Activated T-helper 2 cell treated with anti-CD3 and anti-CD28 coated beads, Interferon-gamma antibody, Interleukin-2, Interleukin-4, amounts not matched to agents 10 μg/mL and 5 μg/mL and 100 μg/mL, durations not matched to agents 14 hours and 24 hours and 36 hours (primary cell): ENCODE measurements at places on chromosomes 16 and 17. TPM values are rescaled to one million over a fixed set of nuclear protein-coding genes. Genes with fewer than 3 reads are reported as not detected.

GRCh38 chr16:53224951-53225533, 170.3 kb downstream of the CHD9 start:
- no peak for DNase-seq

DNA sequence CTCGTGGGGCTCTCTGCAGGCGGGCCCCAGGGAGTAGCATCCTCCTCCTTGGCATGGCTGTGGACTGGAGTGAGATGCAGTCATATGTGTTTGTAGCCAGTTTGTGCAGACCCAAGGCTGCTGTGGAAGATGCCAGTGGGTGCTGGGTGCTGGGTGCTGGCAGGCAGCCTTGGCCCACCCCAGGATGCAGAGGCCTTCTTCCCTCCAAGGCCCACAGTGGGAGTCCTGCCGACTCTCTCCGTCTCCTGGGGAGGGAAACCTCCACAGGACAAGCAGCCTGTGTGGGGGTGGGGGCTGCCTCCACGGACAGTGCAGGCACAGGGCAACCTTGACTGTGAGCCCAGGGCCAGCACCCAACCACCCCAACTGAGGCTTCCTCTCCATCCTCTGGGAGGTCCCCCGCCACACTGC, 13.8 kb upstream of the TMEM92 start:
- no peak for DNase-seq

DNA sequence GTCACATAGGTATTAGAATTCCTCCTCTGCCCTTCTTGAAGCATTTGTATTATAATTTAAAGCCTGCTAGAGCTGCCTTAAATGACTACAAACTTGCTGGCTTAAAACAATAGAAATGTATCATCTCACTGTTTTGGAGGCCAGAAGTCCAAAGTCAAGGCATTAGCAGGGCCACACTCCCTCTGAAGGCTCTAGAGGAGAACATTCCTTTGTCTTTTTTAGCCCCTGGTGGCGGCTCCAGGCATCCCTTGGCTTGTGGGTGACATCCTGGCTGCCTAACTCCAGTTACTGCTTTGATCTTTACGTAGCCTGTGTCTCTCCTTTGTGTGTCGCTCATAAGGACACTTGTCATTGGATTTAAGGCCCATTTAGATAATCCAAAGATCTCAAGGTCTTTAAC, 186.6 kb upstream of the SALL1 start:
- DNase-seq, result no peak

The COG4 gene
- total RNA-seq, result 37.9 and 44.5 TPM in 2 replicates

GRCh38 chr17:11238705-11239104, 2.3 kb upstream of the SHISA6 start:
- DNase-seq, result no peak

The OR4D2 gene
- total RNA-seq, result not detected in 2 replicates

GRCh38 chr16:2447920-2448583, 11.9 kb upstream of the TEDC2 start:
- DNase-seq, result no peak

DNA sequence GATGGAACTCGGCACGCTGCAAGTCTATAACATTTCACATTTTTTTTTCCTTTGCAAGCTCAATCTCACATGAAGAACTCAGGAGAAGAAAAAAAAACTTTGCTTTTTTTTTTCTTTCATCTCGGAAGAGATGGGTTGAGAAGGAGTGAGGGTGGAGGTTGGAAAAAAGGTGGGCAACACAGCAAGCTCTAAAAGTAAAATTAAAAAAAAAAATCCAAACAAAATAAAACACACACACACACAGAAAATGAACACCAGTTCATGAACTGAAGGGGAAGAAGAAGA, 2.5 kb downstream of the MAF start:
- no peak for DNase-seq

DNA sequence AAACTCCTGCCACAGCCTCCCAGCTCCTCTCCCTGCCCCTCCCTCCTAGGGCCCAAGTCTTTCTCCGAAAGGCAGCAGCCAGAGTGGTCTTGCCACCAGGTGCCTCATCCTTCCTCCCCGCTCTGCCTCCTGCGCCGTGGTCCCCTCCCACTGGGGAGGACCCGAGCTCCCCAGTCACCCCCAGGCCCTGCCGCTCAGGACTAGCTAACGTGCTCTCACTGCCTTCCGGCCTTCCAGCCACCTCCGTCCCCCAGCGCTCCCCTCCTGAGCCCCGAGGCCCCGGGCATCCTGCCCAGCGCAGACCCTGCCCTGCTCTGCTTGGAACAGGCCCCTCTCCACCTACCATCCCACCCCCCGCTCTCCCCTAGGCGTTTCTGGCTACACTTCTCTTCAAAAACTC, 19.4 kb upstream of the COL1A1 start:
- no peak for DNase-seq

The RGS9 gene
- total RNA-seq, result 16.1 and 16.3 TPM in 2 replicates

DNA sequence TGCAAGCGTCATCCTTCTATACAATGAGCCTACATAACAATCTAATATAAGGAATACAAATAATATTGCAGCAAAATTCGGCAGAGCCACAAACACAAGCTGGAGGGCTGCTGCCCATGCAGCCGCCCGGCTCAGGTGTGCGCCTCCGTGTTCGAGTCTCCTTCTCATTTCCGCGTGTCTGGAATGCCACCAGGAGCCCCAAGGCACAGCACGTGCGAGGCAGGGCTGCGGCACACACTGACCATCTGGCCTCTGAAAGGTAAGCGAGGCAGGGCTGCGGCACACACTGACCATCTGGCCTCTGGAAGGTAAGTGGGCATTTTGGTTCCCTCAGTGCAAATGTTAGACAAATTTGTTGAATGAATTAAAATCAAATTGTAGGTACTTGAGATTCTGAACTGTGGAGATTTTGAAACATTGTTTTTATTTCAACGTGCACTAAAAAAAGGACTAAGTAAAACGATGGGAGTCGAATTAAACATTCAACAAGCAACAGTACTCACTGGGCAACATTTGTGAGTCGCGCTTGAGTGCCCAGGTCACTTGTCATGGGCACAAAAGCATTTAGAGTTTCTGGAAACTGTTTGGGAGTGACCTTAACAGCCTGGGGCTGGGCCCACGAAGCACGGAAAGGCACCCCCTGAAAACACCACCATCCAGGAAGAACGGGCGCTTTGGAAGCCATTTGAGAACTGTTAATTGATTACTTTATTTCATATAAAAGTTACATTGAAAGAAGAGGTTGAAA, 37.4 kb downstream of the ZDHHC7 start:
- no peak for DNase-seq

- DNase-seq, result peak; percentile 9
Measured at GRCh38 chr16:70163596-70163995, 10.0 kb upstream of the CLEC18C start.

DNA sequence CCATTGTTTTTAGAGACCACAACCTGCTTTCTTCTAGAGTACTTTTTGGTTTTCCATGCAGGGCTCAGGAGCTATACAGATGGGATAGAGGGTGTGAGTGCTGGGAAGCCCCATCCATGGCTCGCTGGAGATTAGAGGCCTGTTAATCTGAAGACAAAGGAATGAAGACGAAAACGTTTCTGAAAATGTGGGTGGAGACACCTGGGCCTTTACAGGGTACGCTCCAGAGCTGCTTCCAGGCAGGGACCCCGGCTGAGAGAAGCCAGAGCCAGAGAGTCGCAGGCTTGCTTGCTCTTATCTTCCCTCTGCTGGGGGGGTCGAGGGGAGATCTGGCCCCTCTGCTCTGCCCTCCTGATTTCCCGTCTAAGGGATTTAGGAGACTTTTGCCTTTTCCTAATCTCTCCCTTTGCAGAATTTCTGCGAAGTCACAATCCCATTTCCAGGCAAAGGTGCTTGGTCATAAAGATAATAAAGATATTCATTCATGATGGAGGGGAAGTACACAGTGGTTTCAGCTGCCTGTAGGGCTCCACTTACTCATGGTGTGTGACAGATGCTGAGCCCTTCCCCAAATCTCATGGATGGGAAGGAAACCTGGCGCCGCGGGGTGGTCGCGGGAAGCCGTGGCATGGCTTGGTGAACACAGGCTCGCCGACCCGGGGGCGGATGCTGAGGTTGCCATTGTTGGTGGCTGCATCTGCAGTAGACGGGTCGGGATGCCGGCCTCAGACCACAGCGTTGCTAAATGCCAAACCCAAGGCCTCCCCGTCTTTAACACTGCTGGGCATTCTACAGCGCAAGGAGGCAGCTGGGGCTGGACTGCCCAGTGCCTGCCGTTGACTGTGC, 4.8 kb upstream of the SOCS3 start:
- no peak for DNase-seq

The RAI1 gene
- total RNA-seq, result 33.5 and 36.5 TPM in 2 replicates

The SRSF1 gene
- total RNA-seq, result 448 and 450 TPM in 2 replicates

DNA sequence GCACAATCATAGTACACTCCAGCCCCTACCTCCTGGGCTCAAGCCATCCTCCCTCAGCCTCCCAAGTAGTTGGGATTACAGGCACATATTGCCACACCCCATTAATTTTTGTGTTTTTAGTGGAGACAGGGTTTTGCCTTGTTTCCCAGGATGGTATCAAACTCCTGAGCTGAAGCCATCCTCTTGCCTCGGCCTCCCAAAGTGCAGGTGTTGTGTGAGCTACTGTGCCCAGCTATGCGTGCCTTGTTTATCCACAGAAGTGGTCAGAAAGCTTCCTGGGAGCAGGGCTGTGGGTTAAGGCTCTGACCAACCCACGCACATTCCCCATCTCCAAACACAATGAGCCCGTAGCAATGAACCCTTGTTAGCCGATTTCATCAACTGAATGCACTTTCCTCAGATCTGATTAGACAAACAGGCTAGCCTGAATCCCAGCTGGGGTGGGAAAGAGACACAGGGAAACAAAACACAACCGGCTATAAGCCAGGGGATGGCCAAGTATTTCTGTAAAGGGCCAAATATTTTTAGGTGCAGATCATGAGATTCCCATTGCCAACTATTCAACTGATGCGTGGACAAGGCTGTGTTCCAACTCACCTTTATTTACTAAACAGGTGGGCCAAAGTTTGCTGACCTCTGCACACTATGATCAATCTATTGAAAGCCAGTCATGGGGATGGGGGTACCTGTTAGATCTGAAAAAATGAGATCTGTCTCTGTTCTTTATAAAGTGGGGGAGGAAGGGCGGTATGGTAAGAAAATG, 193.6 kb downstream of the CPPED1 start:
- DNase-seq, result no peak

DNA sequence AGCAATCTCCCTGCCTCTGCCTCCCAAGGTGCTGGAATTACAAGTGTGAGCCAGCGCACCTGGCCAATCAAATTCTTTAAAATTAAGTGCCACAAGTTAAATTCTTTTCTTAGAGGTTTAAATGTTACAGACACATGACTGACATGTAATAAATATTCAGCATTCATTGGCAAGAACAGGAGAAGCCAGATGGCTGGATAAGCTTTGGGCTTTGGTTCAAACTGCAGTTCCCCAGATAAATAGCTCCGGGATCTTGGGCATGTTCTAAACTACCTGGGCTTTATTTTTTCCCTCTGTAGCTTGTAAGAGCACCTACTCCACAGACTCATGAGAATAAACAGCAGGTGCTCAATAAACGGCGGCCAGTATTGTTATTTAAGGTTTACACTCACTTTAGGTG, 34.1 kb downstream of the ABAT start:
- DNase-seq, result no peak

DNA sequence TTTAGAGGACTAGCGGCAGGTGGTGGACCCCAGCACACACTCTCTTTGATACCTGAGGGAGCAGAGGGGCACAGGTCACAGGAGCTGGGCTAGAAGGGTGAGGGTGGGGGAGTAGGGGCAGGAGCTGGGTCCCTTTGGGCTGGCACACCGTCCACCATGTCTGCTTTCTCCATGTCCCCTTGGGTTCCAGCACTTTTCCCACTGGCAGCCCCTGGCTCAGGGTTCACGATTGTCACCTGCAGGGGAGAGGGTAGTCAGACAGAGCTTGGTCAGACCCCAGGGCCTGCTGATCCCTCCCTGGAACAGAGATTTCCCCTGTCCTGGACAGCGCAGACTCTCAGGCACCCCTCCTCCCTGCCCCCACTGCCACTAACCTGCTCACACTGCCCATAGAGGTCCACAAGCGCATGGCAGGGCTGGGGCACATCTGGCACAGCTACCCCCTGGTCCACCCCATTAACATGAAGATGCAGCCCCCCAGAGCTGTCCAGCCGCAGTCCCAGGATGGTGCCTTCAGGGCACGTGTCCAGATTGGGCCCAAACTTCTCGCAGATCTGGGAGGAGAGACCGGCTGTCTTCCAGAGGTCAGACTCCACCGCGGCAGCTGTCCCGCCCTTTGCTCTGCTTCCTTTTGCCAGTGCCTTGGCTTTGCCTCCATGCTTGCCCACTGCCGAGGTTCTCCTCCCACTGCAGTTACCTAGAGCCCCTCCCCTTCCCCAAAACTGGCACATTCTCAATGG, 3.1 kb upstream of the GPS2 start:
- no peak for DNase-seq

GRCh38 chr17:17254036-17254435, 17.1 kb upstream of the FLCN start:
- DNase-seq, result no peak

DNA sequence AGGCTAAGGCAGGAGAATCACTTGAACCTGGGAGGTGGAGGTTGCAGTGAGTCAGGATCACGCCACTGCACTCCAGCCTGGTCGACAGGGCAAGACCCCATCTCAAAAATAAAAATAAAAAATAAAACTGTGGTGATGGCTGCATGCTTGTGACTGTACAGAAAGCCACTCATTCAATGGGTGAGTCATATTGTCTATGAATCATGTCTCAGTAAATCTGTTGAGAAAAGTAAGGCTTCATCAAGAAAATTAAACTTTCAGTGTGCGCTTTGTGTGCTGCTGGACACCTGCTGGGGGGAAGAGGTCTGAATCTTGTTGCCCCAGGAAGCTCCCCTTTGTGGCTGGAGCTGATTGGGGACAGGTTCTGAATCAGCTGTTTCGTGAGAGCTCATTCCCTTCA, 11.3 kb downstream of the NUBP1 start:
- DNase-seq, result no peak

DNA sequence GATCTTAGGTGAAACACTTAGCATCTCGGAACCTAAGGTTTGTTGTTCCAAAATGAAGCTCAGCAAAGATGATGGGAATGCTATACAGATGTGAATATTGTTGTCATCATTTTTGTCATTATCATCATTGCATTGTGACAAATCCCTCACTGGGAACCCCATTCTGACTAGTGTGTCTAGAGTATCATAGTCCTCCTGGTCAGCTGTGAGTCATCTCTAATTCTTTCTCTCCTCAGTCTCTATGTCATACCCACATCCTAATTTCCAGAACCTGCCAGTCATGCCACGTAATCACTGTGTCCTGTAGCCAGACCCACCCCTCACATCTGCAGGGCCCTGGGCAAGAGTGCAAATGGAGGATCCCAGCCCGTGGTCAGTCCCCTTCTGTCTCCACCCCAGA, 60.5 kb upstream of the CLEC3A start:
- DNase-seq, result no peak

The DPEP1 gene
- total RNA-seq, result not detected in 2 replicates

- no peak for DNase-seq
Measured at GRCh38 chr17:52938623-52939230, 780.2 kb upstream of the CA10 start.

DNA sequence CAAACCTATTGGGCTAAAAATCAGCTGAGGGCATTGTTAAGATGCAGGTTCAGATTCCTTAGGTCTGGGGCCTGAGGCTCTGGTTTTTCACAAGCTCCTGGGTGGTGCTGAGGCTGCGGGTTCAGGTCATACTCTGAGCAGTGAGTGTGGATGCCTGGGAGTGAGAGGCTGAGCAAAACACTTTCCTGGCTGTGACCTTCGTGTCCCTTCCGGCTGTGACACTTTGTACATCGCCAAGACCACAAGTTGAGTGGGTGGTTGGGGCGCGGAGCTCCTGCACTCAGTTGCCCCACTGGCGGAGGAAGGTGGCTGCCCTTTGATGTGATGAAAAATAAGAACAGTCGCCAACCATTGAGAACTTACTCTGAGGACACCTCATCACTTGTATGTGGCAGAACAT, 24.8 kb downstream of the CCR7 start:
- DNase-seq, result peak; percentile 43

The CACNG3 gene
- not detected in 2 replicates for total RNA-seq
